ENCODE measurements at places on chromosomes 6 and 20.

DNA sequence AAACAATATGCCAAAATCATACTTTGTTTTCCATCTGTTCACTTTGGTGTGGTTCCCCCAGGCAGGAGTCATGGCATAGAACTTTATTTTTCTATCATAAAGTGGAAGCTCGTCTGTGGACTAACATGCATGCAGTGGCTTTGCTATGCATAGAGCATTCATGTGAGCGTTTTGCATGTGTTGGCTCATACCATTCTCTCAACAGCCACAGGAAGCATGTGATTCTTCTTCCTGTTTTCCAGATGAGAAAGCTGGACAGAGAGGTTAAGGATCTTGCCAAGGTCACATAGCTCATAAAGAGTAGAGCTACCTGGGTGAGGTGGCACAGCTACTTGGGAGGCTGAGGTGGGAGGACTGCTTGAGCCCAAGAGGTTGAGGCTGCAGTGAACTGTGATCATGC, 123.4 kb upstream of the HDGFL1 start:
- no peak for DNase-seq

DNA sequence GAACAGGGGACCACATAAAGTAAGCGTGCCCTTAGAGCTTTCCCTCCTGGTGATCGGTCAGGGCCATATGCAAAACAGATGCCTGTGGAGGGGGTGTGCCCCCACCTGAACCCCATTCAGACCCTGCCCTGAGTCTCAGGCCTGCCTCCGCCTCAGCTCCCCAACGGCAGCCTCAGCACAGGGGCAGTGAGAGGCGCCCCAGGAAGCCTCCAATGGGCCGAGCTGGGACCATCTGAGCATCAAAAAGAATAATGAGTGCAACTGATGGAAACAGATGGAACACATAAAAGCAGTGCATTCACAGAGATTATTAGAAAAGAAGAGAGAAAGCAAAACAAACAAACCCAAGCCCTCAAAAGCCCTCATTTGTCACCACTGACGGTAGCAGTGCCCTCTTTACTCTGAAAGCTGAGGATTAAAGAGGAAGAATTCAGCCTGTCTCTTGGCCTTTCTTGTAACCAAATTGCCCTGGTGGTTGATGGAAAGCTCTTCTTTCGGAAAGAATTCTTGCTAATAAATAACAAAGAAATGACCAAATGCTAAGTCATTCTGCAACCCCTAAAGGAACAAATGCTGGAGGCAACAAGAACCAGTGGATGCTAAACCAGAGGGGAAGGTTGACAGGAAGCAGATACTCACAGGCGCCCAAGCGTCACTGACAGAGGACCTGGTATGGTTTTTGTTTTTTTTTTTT, 6.8 kb downstream of the ADISSP start:
- no peak for DNase-seq

GRCh38 chr6:143745166-143746133, 67.7 kb downstream of the PHACTR2 start:
- peak; percentile 49 for DNase-seq

- DNase-seq = peak; percentile 36
These were observed 14.0 kb downstream of the POM121L2 start for GRCh38 chr6:27297857-27298730.

DNA sequence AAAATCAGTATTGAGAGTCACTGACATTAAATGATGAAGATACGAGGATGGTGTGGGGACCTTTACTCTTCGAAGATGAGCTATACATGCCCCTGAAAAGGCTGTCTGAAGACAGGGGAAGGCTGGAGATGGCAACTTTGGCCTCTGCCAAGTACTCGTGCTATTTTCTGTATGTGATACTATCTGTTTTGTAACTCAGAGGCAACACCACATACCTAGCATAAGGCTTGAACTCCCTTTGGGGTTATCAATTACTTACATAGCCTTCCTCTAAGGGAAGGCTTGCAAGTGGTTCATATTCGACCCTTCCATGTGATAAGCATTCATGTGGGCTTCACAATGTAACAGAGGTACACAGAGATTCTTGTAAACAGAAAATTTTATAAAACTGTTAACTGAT, 68.7 kb upstream of the FBXO30 start:
- no peak for DNase-seq

GRCh38 chr6:144094731-144095133, 641 bp downstream of the SF3B5 start:
- DNase-seq = peak; percentile 24
